ENCODE measurements at places on chromosomes 6 and 20.

- DNase-seq, result no peak
These were observed 291.0 kb upstream of the PLCB4 start for GRCh38 chr20:8777911-8778310.

DNA sequence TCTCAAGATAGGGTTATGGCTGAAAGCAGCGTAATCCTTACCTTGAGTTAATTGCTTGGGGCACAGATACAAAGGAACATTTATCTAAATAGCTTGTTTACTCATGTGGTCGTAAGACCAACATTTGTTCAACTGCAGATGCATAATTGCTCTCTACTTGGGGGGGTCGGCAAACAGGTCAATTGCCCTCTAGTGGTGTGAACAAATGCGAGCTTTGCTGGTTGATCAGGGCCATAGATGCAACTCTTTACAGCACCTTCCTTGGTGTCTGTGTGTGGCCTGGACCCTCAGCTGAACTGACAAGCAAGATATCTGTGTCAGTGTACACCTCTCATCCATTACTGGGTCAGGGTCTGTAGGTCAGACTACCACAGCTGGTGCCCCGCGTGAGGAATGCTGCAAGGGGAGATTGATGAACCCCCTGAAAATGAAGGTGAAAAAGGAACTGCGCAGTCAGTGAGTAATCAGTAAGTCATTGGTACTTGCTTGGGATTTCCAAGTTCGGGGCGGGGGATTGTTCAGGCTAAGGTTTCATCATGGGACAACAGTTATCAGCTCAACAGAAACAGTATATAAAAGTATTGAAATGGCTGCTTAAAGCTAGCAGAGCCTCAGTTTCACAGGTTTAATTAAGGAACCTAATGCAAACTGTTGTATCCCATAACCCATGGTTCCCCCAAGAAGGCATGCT is 24.0 kb downstream of the HLA-DPA1 start:
- no peak for DNase-seq

DNA sequence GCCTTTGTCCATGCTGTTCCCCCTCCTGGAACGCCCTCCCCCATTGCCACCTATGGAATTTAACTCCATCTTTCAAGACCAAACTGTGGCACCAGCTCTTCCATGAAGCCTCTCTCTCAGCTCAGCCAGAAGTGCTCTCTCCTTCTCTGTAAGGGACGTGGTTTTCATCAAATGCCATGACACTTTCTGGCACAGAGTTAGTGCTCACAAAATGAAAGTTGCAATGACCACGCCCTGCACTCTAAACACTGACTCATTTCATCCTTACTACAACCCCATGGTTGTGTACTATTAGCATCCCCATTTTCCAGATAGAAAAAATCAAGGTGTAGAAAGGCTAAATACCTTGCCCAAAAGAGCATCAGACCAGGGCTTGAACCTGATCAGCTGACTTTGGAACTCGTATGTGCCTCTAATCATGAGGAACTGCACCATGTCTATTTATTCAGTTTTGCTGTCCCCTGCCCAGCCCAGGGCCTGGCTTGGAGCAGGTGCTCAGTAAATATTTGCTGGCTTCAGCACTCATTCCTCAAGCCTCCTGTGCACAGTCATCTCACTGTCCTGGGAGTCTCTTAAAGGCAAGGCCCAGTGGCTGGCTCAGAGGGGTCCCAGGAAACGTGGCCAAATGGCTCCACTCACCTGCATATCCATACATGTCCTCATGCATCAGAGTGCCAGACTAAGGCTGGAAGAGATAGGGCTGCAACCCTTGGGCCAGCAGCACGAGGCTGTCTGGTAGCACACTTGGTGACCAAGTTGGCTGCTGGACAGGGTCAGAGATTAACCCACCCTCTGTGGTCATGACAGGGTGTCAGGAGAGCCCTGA is 77.9 kb downstream of the MRPL14 start:
- DNase-seq, result peak; percentile 54

GRCh38 chr20:62367633-62368391 is 700 bp upstream of the LAMA5 start:
- DNase-seq, result no peak

GRCh38 chr20:61252601-61253263 is 671 bp downstream of the CDH4 start:
- peak; percentile 45 for DNase-seq

DNA sequence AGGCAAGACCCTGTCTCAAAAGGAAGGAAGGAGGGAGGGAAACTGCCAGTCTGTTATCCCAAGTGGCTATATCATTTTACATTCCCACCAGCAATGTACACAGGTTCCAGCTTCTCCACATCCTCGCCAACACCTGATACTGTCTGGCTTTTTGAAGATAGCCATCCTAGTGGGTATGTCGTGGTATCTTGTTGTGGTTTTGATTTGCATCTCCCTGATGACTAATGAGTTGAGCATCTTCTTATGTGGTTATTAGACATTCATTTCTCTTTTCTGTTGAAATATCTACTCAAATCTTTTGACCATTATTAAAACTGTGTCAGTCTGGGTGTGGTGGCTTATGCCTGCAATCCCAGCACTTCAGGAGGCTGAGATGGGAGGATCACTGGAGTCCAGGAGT is 47.9 kb upstream of the ARID1B start:
- peak; percentile 9 for DNase-seq

DNA sequence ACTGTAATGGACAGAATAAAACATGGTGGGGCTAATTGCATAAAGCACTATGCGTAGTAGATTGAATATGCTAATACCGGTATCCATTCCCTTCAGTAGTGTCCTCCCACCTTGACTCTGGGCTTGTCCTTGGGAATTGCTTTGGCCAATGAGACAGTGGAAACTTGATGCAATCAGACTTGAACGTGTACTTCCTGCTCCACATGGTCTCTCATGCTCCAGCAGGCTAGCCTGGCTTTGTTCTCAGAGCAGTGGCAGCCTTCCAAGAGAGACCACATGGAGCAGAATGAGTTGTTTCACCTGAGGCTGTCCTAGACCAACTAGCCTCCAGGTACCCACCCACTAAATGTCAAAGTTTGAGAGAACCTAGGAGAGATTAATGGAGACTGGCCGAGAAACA is 37.0 kb upstream of the BTBD3 start:
- DNase-seq, result no peak

DNA sequence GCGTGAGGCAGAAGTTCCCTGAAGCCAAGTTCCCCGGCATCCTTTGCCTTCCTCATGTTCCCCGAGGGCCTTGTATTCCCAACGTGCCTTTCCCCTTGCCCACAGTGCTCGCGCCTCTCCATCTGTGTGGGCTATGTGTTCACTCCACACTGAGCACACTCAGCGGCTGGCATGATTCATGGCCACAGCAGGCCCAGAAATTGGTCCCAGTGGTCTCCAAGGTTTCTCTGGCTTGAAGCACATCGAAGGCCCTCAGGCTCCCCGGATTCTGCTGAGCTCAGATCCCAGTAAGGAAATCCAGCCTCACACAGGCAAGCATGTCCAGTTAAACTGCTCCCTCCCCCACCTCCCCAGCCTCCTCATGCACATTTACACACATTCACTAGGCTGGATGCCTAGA is 123.6 kb downstream of the ISM1 start:
- no peak for DNase-seq

- DNase-seq, result peak; percentile 73
These were observed 108.7 kb upstream of the TMEM170B start for GRCh38 chr6:11428895-11429294.

DNA sequence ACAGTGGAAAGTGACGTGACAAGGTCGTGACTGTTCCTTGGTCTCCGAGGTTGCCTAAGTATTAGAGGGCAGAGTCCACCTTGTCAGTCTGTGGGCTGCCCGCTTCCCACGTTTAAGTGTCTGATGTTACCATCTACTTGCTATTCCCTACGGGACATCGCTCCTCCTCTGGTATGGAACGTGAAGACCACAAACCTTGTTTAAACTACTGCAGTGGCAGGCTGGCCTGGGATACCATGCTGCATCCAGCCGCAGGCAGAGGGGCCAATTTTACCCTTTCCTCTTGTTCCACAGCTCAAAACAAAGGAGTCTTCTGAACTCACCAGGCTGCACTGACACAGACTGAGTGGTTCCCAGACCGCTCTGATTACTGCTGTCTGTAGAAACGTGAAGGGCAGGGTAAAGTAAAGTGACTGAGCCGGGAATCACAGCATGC is 275.9 kb downstream of the FOXC1 start:
- no peak for DNase-seq

DNA sequence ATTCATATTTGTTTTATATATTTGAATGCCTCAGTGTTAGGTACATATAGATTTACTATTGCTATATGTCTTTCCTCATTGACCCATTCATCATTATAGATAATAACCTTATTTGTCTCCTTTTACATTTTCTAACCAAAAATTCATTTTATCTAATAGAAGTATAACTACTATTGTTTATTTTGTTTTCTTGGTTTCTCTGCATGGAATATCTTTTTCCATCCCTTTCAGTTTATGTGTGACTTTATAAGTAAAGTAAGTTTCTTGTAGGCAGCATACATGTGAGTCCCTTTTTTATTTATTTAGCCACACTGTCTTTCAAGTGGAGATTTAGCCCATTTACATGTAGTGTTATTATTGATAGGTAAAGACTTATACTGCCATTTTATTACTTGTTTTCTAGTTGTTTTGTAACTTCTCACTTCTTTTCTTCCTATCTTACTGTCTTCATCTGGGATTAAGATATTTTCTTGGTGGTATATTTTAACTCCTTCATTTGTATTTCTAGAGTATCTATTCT is 572.0 kb upstream of the MAN1A1 start:
- no peak for DNase-seq

DNA sequence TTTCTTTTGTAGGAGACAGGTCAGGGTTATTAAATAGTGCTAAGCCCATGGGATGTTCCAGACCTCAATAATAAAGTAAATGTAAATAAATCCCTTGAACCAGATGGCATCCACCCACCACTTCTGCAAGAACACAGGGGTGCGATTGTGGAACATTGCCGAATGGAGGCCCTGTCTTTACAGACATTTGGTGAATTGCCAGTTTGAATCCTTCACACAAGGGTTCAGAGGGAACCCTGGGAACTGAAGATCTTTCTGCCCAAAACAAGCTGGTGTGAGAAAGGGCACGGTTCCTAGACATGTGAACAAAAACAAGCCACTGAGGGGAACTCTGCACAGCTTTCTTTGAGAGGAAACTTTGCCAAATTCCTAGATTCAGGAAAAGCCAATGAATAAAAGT is 30.2 kb upstream of the RNF8 start:
- no peak for DNase-seq

- no peak for DNase-seq
These were observed 149.1 kb upstream of the TENT5A start for GRCh38 chr6:81901551-81901966.

Measured in AG08395 (cell line).